HTR-8/SVneo (cell line): ENCODE measurements at places on chromosomes 7 and 10.

DNA sequence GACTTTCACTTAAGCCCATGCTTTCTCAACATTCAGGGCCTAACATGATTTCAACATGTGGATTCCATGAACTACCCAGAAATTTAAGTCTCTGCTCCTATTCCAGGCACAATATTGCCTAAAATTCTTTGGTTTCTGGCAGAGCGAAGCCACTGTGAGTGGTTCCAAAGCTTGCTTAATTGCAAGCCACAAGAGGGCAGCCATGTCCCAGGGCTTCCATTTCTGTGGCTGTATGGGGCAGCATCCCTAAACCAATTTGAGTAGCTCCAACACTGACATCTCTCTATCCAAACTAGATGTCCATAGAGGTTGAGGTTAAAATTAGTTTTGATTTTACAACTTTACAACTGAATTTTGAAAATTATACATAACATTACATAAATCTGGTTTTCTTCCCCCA lies 56.3 kb upstream of the MDFIC start:
- DNase-seq = no peak

DNA sequence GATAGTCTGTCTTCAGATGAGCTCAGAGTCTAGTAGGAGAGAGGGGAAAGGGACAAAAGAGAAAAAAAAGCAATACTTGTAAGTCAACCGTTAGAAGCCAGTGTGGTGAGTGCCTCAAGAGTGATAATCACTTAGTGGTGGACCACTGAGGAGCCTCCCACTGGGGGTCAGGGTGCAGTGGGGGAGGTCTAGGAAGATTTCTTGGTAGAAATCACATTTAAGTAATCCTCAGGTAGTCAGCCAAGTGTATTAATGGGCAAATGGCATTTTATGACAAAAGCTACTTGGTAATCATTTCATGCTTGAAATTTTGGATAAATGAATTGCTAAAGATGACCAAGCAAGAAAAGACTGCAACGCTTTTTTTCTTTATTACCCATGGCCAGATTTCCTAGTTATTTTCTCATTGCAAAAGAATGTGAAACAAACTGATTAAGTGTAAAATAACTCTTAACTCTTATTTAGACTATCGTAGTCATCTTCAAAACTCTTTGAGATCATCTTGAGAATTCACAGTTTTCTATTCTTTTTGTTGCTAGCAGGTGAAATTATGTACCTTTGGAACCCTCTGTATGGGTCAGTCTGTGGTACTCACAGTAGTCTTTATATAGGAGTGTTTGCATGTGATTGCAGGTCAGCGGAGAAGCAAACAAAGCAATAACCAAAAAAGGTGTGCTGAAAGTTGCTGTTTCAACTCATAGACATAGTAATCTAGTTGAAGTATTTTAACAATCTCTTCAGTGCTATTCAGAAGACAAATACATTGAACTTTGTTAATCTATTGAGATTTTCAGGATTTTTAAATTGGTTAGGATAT lies 63.9 kb downstream of the PPP1R9A start:
- DNase-seq = no peak

DNA sequence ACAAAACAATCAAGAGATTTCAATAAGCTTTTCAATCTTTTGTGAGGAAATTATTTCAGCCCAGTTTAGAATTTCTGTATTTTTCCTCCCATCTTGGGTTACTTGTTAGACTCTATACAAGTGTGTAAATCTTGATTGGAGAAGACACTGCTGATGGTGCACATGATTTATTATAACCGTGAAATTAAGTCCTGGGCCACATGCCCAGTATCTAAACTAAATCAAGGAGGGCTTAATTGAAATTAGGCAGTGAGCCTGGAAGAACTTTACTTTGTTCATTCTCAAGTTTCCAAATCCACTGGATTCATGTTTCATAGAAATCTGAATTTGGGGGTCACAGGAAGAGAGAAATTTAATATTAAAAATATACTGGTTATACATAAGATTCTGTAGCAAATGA lies 44.5 kb downstream of the CSTF2T start:
- DNase-seq = no peak

- no peak for DNase-seq
Observed at GRCh38 chr10:21700474-21700873, 166.4 kb downstream of the MLLT10 start.

- no peak for DNase-seq
Observed at GRCh38 chr7:20140291-20141001, 76.7 kb downstream of the MACC1 start.

DNA sequence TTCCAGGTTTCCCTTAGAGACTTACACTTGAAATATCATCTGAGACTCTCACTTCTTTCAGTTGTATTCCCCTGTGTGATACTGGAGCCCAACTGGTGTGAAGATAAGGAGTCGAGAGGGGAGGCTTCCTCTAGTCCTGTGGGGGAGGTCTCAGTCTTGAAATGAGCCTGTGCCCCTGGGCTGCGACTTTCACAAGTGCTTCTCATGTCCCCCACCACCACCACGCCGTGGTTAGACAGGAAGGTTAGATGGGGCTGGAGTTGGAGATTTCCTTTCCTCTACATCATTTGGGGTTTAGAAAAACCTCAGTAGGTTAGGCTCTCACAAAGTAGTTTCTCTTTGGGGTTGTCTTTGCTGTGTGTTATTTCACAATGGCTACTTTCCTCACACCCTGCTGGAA lies 25.6 kb upstream of the MKX start:
- DNase-seq = no peak

DNA sequence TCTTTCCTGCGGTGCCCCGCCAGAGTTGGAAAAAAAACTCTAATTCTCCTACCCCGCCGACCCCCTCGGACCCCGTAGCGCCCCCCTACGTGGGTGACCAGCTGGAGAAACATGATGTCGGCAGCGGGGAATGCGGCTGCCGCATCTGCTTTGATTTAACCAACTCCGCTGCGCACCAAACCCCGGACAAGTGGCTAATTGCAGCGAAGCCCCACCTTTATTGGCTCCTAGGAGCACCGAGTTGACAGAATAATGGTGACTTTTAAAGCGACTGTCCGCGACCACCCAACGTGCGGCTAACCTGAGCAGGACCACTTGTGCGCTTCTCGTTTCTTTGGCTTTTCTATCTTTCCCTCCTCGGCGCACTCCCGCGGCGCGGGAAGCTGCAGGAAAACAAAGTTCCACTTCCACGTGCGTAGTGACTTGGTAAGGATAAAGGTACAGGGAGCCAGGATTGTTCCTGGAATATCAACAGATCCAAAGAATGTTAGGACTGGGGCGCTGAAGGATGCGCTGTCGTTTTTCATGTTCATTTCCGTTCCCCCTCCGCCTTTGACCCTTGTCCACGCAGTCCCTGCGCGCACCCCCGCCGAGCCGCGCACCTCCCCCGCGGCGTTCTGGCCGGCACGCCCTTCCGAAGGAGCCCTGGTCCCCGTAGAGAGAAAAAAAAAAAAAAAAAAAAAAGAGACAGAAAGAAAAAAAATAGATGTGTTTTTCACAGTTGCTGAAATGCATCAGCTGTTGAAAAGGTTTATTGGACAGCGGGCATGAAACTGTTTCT lies 1.4 kb downstream of the WNT16 start:
- DNase-seq = no peak

GRCh38 chr7:37758501-37759045 lies 75.0 kb downstream of the GPR141 start:
- DNase-seq = no peak

DNA sequence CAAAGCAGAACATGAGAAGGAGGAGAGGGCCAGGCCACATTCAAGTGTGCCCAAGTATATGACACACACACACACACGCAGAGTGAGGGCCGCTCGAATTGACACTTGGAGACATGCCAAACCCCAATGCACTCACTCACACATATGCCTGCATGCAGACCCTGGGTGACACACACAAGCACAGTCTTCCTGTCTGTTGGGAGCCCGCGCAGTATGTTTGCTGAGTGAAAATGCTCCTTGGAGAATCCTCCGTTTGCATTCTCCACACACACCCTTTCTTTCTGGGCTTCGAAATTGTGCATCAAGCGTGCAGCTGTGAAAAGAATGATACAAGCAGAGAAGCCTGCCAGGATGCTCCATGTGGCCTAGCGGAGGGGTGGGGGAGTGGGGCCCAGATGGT lies 120.9 kb downstream of the PLXNA4 start:
- no peak for DNase-seq

DNA sequence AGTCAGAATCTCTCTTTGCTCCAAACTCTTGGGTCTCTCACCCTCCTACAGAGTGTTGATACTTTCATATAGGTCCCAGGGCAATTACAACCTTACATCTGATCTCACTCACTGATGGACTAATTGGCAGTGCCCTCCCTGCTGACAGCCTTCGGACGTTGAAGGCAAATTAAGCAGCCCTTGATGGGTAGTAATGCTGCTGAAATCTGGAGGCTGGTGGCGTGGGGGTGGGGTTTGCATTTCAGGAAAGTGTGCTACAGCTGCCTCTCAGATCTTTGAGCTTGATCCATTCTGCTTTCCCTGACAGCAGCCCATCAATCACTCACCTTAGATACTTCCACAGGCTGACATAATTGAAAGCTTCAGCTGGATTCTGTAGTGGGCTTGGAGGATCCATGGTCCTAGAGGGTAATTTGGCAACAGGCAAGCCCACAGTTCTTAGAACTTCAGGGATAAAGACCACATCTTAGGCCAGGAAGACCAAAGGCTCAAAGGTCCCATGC lies 349.1 kb upstream of the PODXL start:
- DNase-seq = no peak

DNA sequence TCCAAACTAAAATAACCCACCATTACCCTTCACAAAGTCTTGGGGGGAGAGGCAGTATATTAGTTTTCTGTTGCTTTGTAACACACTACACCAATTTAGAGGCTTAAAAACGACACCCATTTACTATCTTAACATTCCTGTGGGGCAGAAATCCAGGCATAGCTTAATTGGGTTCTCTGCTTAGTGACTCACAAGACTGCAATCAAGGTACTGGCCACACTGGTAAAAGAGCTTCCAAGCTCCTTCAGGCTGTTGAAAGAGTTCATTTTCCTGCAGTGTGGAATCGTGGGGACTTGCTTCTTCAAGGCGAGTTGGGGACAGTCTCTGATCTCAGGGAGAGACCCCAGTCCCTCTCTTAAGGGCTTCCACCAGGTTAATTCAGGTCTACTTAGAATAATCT lies 139.1 kb downstream of the XPNPEP1 start:
- DNase-seq = no peak

- no peak for DNase-seq
Observed at GRCh38 chr10:131693766-131694165, 207.0 kb upstream of the PPP2R2D start.

DNA sequence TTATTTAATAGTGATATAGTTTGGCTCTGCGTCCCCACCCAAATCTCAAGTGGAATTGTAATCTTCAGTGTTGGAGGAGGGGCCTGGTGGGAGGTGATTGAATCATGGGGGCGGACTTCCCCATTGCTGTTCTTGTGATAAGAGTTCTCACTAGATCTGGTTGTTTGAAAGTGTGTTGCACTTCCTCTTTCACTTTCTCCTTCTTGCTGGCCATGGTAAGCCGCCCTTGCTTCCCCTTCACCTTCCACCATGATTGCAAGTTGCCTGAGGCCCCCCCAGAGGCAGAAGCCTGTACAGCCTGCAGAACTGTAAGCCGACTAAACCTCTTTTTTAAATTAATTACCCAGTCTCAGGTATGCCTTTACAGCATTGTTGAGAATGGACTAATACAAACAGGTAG lies 101.4 kb downstream of the MTPAP start:
- DNase-seq = no peak

- no peak for DNase-seq
Observed at GRCh38 chr7:67487316-67487715, 490.7 kb downstream of the TYW1 start.

DNA sequence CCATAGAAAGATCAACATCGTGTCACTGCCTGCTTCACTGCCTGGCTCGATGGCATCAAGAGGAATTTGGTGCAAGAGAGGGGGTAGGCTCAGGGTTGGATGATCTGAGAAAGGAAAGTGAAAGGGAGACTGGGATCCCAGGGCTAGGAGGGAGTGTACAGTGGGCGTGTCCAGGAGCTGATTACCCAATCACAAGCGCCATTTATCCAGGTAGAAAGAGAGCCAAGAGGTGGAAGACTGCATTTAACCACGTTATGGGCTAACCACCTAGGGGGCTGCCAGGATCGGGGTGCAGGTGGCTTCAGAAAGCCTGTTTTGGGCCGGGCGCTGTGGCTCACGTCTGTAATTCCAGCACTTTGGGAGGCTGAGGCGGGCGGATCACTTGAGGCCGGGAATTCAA lies 10.3 kb downstream of the PODXL start:
- no peak for DNase-seq

- DNase-seq = no peak
Observed at GRCh38 chr10:4181081-4181480, 396.1 kb upstream of the KLF6 start.

GRCh38 chr7:45718464-45719330 lies 144.5 kb downstream of the ADCY1 start:
- no peak for DNase-seq

DNA sequence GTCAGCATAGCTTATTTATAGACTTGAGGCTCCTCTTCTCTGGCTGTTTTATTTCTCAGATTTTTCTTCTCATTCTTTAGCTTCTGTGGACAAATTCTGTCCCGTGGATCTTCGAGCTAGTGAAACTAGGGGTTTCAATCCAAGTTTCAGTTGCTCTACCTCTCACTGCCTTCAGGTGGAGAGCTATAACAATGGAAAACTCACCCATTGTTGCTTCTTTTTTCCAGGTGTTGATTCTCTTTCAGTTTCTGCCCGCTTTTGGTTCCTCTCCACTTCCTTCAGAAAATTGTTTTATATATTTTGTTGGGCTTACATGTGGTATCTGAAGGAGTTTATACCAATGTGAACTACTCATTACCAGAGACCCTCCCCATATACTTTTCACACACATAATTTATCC lies 266.1 kb downstream of the TCF7L2 start:
- DNase-seq = no peak

GRCh38 chr10:10850214-10850613 lies 167.5 kb upstream of the CELF2 start:
- no peak for DNase-seq

GRCh38 chr7:134831862-134832261 lies 52.4 kb downstream of the CALD1 start:
- DNase-seq = no peak
